ENCODE measurements at places on chromosomes 5 and 9.

DNA sequence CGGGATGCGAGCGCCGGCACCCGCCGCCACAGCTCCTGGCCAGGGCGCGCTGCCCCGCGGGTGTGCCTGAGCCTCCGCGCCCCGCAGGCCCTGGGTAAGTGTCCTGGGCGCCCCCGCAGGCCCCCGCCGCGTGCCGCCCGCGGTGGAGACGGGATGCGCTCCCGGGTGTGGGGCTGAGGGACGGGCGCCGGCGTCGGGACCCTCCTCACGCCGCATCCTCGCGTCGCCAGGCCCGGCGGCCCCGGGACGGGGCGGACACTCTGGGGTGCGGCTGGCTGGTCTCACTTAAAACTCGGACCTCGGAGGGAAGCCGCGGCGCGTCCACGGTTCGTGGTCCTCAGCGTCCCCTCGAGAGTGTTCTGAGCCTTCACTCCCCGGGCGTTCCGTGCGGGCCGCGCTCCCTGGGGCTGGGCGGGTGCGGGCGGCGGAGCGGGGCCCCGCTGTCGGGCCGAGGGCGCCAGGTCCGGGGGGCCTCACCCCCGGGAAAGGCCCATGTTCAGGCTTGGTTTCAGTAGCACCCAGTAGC, 275 bp downstream of the AHRR start:
- DNase-seq: no peak

DNA sequence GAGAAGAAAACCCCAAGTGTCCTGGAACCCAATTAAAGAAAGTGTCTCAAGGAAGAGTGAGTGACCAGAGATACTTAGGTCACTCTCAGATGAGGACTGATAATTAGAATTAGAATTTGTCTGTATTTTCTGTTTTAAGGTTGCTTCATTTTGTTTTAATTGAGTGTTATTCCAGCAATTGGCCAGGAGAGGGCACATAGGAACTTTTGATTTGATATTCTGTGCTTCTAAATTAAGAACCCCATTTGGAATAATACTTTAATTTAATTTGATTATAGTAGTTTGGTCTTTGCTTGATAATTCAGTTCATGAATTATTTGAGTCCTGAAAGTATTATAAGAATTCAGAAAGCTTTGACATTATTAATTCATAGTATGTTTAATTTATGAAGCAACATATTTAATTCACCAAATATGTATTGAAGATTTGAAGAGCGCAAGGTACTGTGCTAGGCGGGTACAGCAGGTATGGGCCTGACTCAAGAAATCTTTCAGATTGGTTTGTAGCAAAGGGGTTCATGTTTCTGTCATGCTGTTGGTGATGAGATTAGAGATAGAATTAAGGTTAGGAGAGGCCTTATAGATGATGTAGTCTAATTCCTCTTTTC, 4.9 kb downstream of the MRPL22 start:
- DNase-seq: no peak

DNA sequence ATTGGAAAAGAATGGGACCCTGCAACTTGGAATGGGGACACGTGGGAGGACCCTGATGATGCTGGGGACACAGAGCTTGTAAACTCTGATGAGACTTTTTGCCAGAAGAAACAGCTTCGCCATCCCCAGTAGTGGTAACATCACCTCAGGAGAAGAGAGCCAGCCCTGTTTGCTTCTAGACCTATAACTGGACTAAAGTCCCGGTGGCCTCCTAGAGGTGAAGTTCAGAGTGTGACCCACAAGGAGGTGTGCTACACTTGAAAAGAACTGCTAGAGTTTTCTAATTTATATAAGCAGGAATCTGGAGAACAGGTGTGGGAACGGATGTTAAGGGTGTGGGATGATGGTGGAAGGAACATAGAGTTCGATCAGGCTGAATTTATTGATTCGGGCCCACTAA, 19.8 kb downstream of the NSA2 start:
- DNase-seq: no peak

DNA sequence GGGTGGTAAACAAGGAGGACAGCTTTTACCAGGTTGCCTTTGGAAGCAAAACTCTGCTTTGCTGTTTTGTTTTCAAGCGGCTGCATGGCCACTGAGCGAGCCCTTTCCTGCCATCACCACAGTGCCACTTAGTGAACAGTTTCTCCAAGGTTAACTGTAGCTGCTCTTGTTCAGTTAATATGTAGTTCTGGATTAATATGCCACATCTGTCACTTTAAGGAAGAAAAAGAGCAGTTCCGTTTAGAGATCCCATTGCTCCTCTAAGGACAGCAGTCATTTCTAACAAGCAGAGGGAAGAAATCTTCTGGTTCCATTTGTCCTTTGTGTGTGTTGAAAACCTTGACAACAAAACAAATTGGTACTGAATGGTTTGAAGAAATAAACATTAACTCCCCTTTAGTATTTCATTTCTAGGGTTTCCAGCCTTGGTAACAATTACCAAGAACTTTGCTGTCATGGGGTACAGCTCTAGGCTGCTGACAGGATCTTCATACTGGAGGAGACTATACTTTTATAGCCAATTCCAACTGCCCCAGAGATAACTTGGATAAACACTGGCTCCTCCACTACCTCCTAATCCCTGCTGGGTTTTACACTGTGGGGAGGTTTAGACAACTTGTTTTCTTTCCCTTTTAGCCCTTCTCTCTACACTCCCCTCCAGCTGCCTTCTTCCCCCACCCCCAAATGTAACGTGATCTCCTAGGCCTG, 10.3 kb upstream of the ABL1 start:
- DNase-seq: peak; percentile 91

- no peak for DNase-seq
Measured at GRCh38 chr9:21729648-21730047, 72.8 kb upstream of the MTAP start.

DNA sequence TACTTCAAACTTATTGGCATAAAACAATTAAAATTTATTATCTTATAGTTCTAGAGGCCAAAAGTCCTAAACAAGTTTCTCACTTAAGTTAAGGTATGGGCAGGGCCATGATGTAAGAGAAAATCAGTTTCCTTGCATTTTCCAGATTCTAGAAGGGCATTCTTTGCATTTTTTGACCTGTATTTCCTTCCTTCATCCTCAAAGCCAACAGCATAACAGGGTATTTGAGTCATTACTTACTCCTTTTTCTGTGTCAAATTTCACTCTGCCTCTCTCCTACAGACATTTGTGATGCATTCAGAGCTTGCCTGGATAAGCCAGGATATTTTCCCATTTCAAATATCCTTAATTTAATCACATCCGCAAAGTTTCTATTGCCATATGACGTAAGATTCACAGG, 1499.0 kb downstream of the EFNA5 start:
- no peak for DNase-seq

- peak; percentile 35 for DNase-seq
Measured at GRCh38 chr9:214648-215493, at the start of gene DOCK8. Gene DOCK8, plus strand, starts transcription at chr9:214865. Its CDS starts 112 bp downstream, at chr9:214977.

- peak; percentile 67 for DNase-seq
Measured at GRCh38 chr9:113541019-113541900, 77.7 kb downstream of the RGS3 start.

DNA sequence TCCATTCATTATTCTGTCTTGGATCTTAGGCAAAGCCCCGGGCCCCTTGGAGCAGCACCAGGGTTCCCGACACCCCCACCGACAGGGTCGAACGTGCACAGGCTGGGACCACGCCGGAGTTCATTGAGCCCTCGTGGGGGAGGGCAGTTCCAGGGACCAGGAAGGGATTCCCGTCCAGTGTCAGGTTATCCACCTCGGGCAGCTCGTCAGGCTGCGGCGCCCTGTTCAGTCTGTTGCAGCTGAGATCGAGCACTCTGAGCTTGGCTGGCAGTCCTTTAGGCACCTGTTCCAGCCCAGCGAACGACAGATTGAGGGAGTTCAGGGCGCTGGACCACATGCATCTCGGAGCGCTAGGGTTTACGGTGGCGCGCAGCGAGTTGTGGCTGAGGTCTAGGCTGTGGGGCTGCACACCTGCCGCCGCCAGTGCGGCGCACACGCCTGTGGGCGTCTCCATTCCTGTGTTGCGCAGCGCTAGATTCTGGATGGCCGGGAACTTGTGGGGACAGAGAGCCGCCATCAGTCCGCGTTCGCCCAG, 1.1 kb downstream of the CD14 start:
- DNase-seq: peak; percentile 37

- DNase-seq: no peak
Measured at GRCh38 chr9:134922066-134922931, 4.6 kb upstream of the FCN1 start.

DNA sequence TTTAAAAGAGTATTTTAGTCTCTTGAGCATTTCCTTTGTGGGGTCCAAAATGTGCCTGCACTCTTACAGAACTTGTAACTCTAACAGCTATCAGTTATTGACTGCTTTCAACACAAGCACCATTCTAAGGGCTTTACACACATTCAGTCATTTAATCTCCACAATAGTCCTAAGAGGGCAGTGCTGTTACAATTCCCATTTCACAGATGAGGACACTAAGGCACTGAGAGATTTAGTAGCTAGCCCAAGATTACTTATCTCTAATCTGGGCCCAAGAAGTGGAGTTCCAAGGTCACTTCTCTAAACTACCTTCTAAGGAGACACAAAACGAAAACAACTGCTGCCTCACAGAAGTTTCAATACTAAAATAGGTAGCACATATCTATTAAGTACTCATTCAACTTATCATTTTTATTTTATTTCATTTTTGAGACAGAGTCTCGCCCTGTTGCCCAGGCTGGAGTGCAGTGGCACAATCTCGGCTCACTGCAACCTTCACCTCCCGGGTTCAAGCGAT, 275.2 kb downstream of the CWC27 start:
- DNase-seq: no peak

DNA sequence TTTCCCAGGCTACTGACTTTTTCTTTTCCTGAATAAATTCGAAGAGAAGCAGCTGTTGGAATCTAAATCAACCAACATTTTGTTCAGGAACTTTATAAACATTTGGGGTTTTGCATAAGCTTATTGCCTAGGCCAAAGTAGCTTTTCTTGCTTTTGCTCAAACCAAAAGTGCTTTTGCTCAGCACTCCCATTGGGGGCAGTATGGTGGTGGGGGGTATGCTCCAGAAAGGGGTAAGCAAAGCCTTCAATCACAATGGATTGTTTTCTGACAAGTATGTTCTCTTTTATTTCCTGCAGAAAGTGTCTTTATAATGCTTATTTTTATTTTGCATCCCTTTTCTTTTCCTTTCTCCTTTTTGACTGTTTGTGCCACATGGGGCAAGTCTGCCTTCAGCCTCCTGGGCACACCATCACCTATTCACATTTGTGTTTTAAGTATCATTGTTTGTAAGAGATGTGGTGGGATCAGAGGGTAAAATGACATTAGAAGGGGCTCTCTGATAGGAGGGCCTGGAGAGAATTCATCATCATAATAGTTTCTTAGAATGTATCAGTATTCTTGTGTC, 86.0 kb downstream of the PRDM6 start:
- DNase-seq: no peak

DNA sequence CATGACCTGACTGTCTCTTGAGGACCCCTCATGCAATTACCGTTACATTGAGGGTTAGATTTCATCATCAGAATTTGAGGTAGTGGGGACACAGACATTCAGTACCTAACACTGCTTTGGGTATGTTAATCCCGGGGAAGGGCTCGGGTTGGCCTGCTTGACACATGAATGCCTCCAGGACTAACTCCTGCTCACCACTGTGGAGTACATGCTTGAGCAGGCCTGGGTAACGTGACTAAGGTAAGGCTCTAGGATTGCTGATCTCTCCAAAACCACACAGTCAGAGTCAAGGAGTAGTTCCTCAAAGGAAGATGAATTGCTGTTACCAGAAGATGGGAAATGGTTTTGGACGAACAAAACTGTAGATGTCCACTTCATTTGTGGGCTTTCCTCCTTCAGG, 376.3 kb upstream of the ZNF462 start:
- no peak for DNase-seq

- no peak for DNase-seq
Measured at GRCh38 chr5:35371951-35372426, 141.7 kb upstream of the PRLR start.

DNA sequence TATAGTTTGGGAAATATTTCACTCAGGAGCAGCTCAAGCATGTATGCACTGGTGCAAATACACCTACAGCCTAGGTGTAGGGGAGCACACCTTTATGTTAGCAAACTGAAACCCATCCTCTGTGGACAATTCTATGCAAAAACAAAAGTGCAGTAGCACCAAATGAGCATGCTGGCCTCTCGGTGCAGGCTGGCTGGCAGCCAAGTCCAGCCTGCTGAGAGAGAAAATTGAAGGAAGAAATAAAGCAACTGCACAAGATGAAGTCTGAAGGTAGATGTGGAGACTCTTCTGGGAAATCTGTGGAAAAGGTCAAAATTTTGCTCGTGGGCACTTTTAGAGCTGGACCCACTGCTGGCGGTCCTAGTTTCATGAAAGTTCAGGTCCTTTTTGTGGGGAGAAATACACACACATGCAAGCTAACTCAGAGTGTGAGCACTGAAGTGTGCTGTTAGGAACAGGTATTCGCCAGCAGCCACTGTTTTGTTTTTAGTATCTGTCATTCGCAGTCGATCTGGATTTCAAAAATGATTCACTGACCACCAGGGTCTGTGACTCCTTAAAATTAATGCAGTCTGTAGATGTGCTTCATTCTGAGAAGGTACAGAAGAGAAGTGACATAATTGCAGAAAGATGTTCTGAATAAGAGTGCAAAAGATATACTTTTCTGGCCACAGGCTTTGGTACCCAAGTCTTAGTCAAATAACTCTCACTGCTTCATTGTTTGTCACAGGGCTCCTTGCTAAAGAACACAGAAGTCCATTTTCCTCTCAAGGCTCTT, 281.7 kb downstream of the PARP8 start:
- no peak for DNase-seq

DNA sequence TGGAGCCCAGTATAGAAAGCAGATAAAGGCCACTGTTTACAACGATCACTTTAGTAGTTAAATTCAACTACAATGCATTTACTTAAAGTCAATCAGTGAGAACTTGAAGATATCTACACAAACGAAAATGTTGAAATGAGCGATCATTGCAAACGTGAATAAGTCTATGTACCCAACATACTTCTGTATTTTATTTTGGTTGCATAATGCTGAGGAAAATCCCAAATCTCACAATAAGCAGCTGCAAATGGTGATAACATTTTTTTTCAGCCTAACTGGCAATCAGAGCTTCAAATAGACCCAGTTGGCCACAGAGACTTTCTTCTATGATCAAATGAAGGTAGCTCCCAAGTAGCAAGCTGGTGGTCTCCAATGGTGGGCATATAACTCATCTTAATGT, 32.1 kb downstream of the PDGFRB start:
- DNase-seq: no peak

Data from renal pelvis (tissue), 12 donors.